ENCODE measurements at places on chromosomes 16 and 17.

GRCh38 chr17:8470447-8471047, 34.9 kb downstream of the NDEL1 start:
- DNase-seq, result no peak

DNA sequence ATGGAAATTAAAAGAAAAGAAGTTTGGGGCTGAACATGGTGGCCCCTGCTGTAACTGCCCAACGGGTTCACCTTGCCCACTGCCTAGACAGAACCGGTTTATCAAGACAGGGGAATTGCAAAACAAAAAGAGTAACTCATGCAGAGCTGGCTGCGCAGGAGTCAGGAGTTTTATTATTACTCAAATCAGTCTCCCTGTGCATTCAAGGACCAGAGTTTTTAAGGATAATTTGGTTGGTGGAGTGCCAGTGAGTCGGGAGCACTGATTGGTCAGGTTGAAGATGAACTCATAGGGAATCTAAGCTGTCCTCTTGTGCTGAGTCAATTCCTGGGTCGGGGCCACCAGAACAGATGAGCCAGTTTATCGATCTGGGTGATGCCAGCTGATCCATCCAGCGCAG, 4.4 kb upstream of the SCPEP1 start:
- DNase-seq, result no peak

DNA sequence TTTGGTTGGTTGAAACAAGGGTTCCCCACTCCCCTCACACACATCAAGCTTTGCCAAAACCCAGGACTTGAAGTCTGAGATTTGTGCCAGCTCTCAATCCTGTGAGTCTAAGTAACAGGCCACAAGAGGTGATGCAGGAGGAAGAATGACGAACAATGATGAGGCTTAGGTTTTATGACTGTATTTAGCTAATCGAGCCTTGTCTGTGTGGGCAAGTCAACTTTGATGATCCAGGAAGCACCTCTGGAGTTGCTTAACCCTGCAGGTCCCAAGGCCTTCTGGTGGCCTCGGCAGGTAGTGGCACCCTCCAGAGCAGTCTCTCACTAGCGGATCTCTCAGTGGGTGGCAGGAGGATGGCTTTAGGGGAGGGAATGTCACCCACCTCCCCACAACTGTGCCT, 28.7 kb downstream of the CDK5RAP3 start:
- DNase-seq, result no peak

DNA sequence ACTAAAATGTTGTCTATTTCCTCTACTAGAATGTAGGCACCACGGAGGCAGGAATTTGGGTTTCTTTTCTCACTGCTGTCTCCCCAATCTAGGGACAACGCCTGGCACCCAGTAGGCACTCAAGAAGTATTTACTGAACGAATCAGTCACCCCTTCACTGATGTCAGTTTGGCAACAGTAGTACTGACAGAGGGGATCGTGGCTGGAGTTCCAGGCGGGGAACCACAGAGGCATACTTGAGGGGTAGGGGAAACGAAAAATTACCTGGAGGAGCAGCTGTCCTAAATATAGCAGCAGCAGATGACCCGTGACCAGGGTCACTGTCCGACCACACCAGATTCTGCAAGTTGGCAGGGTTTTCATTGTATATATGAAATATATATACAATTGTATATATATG, 33.3 kb downstream of the TRIM25 start:
- DNase-seq, result no peak

- DNase-seq, result peak; percentile 41
Observed at GRCh38 chr16:85253084-85253941, 141.0 kb upstream of the CIBAR2 start.

DNA sequence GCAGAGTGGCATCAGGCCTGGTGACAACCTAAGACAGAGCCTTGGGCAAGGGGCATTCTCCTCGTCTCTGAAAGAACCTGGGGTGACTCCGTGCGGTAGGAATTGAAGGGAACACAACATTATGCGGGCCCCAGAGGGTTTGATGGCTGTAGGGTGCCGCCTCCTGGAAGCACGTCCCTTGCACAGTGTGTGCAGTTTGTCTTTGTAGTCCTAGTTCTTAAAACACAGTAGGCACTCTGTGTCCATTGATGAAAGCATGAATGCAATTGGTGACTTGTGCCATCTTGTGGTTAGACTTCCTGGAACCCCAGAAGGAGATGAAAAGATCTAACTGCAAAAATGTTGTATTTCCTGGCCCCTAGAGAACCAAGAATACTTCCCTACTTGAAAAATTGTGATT, 279.8 kb downstream of the UTP18 start:
- no peak for DNase-seq

GRCh38 chr17:57032343-57032742, 52.7 kb upstream of the AKAP1 start:
- DNase-seq, result no peak

DNA sequence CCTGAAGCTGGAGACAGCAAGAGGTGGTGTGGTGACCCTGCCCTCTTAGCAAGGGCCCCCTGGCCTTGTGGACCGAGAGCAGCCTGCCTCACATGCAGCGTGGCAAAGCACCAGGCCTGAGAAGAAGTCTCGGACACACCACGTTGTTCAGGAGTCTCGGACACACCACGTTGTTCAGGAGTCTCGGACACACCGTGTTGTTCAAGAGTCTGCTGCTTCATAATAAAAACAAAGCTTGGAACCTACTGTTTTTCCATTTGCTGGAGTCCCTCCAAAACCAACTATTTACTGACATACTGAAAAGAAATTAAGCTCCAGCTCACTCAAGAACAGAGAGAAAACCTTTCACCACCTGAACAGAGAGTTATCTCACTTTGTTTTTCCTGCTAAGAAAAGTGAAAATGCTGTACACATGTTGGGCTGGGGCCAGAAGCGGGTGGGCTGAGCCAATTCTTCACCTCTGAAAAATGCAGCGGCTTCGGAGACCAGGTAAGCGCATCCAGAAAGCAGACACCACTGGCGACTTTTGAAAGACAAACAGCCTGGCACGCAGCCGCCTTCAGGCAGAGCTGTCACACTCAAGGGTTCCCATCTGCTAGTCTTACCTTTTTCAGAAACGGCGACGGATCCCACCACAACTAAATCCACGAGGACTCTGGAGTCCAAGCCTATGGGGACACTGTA, 8.9 kb downstream of the MTHFSD start:
- no peak for DNase-seq

DNA sequence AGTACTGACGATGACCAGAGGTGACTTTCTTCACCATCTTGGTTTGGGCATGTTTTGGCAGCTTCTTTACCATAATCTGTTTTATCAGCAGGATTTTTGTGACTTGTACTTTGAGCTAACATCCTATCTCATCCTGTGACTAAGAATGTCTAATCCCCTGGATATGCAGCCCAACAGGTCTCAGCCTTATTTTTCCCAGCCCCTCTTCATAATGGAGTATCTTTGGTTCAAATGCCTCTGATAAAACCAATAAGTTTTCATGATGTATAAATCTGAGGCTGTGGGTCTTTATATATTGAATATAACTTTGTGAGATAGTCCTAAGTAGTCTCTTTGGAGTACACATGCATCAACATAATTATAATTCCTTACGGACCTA, 186.9 kb upstream of the WSB1 start:
- no peak for DNase-seq

GRCh38 chr16:28062261-28062846, 1.2 kb downstream of the GSG1L start:
- DNase-seq, result no peak

GRCh38 chr17:68378268-68379176, 78.8 kb downstream of the WIPI1 start:
- no peak for DNase-seq

DNA sequence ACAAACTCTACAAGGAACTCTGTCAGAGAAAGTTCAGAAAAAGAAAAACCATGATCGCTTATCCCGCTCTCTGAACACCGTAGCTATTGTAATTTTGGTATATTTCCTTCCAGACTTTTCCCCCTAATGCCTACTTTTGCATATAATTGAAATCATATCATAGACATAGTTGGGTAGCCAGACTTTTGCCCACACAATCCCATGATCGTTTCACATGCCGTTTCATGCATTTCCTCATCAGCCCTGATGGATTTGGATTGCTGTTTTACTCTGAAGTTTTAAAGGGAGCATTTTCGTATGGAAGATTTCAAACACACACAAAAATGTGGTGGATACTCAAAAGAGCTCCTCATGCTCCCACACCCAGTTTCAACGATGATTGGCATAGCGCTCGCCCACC, 31.3 kb downstream of the COX4I1 start:
- DNase-seq, result no peak

- no peak for DNase-seq
Observed at GRCh38 chr16:13919330-13919682, 648 bp upstream of the ERCC4 start.

DNA sequence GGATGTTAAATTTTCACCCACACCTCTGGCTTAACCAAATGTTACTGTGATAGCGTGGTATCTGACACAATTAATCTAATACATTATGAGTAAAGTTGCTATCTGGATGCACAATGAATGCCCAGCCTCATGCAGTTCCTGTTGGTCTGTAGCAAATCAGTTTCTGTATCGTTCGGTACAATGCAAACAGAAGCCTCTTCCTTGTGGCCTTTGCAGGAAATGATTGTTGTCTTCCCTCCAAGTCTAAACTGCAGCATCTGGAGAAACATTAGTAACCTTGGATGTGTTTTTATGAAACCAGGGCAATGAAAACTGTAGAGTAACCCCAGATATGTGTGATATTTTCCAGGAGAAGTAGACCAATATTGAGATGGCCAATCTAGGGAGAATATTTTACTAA, 46.8 kb downstream of the CYB561 start:
- no peak for DNase-seq

- DNase-seq, result peak; percentile 65
Observed at GRCh38 chr17:82551779-82552457, 32.4 kb downstream of the FOXK2 start.

DNA sequence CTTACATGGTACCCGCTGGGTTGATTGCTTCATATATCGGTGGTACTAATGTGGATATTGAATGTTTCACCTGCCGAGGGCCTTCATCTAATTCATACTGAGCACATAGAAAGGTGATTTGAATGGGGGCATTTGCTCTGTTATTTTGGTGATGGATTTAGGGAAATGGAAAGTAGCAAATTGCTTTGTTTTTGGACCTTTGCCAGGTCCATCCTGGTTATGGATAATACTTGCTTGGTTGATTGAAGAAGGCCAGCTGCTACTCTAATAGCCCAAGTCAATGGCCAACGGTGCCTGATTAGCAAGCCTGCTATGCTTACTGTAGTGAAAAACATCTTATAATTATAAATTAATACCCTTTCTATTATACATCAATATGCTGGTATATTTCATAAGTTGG, 253.6 kb downstream of the CDH13 start:
- DNase-seq, result no peak

DNA sequence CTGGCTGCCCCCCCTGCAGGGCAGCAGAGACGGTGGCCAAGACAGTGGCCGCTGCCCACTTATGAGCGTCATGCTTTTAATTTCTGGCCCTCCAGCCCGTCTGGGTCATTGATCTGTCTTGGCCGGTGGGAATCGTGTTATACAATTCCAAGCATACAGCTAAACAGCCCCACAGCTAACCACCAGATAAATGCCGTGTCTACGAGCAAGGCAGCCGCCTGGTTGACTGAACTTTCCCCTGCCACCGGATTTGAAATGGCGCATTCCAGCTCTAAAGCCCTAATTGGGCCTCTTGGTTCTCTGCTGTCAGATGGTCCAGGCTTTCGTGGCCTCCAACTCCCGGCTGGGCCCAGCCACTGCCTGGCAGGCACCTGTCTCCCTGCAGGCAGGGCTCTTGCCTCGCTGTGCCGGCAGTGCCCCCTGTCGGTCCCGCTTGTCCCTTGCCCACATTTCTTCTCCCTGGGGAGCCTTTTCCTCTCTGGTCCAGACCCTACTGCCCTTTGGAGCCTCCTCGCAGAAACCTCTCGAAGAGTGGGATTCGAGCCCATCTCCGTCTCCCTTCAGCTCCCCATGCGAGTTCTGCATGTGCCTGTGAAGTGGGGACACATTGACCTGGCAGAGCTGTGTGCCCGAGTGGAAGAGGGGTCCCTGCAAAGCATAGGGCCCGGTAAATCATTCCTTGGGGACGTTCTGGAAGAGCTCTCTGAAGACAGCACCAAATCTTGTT, 1.8 kb upstream of the RBFOX3 start:
- no peak for DNase-seq

- DNase-seq, result no peak
Observed at GRCh38 chr17:70137451-70138230, 31.7 kb upstream of the KCNJ2 start.

DNA sequence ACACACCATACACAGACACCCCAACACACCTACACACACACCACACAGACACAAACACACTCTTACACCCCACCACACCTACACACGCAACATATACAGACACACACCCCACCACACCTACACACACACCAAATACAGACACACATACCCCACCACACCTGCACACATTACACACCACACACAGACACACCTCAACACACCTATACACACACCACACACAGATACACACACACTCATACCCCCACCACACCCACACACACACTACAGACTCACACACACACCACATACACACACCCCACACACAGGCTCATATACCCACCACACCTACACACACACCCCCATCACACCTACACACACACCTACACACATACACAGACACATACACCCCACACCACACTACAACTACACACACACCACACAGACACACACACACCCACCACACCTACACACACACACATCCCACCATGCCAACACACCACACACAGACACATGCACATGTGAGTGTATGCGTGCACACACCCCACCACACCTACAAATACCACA, 31.4 kb downstream of the GPT2 start:
- no peak for DNase-seq

DNA sequence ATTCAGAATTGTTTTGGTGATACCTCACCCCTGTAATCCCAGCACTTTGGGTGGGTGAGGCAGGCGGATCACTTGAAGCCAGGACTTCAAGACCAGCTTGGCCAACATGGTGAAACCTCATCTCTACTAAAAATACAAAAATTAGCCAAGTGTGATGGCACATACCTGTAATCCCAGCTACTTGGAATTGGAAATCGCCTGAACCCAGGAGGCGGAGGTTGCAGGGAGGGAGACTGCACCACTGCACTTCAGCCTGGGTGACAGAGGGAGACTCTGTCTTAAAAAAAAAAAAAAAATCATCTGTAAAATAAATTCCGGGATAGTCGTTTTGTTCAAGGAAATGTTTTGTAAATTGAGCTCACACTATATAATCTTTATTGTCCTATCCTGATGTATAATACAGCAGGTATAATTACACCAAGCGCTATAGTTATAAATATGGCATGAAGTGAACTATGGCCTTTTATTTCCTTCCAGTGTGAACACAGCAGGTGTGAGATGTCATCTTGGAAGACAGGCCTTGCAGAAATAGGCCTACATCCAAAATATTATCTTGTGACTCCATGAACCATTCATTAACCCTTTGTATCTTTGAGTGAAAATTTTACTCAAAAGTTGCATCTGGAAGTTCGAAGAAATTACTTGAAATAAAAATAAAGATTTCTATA, 25.4 kb downstream of the PLA2G10 start:
- DNase-seq, result no peak

DNA sequence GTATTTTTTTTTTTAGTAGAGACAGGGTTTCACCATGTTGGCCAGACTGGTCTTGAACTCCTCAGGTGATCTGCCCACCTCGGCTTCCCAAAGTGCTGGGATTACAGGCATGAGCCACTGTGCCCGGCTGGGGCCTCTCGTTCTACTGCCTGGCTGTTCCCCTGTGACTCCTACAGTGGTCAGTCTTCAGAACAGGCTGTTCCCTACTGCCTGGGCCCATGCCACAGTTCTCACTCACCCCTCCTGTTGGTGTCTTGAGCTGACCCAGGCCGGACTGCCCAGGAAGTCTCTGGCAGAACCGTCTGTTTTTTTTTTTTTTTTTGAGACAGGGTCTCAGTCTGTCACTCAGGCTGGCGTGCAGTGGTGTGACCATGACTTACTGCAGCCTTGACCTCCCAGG, 3.3 kb downstream of the CDK3 start:
- DNase-seq, result no peak

- DNase-seq, result peak; percentile 45
Observed at GRCh38 chr17:67377488-67378453, 690 bp downstream of the PITPNC1 start.
